T-cell (primary cell): ENCODE measurements at places on chromosomes 3 and 15.

DNA sequence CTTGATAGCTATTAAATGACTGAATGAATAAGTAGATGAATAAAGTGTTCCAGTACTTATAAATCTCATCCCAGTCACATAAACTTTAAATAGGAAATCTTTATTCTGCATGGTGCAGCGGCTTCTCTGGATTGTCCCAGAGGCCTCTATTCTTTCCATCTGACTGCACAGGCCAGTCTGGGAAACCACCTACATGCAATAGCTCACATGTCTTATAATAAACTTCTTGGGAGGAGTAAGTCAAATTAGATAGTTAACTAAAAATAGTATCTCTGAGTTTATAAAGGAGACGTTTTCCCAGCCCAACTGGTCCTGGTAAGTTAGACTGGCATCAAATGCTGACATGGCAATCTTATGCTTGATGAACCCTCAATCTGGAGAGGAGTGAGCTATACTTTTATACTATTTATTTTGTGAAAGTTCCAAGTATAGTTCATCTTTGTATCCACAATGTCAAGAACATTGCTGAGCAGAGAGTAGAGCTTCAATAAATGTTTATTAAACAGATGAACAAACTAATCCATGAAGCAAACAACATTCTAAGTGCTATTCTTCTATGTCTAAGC, 417.6 kb downstream of the TIGIT start:
- no peak for DNase-seq

DNA sequence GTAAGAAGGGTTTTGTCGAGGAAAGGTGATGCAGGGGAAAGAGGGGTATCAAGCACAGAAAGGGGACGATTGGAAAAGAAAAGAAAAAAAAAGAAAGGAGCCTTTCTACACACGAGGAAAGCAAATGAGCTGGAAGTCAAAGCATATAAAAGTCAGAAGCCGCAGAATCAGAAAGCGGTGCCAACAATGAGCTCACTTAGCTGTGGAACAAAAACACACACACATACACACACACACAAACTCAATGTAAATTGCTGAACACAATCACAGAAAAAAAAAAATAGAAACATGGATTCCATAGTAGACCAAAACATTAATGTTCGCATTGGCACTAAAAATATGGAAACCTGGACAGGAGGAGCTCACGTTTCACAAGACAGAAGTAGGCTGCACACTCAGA, 63.4 kb upstream of the FEZF2 start:
- DNase-seq, result no peak

GRCh38 chr3:25906132-25906906, 116.4 kb downstream of the OXSM start:
- DNase-seq, result no peak

GRCh38 chr15:91853948-91854638, 585 bp downstream of the SLCO3A1 start:
- no peak for DNase-seq

- no peak for DNase-seq
Measured at GRCh38 chr3:18010001-18010400, 267.6 kb upstream of the TBC1D5 start.

DNA sequence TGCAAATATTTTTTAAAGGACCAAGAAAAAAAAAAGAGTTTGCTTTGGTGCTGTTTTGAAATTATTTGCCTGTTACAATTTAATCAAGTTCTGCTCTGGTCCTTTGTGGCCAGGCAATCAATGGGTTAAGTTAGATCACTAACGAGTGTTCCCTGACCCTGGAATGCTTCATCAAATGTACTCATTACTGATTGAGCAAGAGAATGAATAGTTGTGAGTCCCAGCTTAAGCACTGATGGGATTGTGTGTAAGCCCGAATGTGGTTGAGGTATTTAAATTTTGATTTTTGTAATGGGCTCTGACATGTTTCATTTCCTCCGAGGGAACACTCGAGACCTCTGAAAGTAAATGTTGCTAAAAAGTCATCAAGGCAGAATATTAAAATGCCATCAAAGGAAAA, 699.1 kb downstream of the MCTP2 start:
- DNase-seq, result no peak

- no peak for DNase-seq
Measured at GRCh38 chr15:70478251-70478990, 284.9 kb downstream of the UACA start.

DNA sequence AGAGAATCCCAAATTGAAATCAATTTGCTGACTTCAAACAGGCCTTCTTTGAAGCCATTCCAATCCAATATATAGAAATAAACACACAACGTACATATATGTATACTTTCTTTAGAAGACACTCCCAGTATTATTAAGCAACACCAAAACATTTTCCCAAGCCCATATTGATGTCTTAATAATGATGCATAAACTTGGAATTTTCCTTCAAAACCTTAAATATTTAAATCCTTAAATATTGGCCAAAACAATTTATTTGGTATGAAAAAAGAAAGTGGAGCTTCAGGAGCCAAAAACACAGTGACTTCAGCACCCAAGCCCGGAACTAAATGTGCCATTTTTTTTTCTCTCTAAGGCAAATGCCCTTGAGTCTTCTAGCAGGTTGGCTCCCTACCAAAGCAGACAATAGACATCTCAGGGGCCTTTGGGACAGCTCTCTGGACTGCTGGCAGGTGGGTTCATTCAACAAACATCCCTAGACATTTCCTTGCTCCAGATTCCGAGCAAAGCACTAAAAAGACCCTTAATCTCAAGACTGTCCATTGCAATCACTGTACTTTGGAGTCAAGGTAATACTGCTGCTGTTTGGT, 384.7 kb downstream of the NTRK3 start:
- DNase-seq, result no peak

GRCh38 chr15:64558460-64559179, 98.2 kb downstream of the ZNF609 start:
- DNase-seq, result no peak

DNA sequence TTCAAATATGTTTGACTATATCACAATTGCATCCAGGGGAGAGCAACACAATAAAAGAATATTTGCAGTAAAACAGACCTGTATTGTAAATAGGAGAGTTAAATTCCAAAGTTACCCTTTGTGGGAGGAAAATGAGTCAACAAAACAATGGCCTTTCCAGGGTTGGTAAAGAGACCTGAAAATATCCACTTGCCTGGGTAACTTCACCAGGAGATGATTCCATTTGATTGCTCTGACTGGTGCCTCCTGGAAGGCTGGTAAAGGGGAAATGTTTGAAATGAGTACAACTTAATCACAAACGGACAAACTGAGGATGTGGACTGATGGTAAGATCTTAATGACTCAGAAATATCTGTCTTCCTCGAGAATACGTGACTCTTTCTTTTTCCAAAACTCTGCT, 43.6 kb upstream of the SRGAP3 start:
- DNase-seq, result no peak

GRCh38 chr3:73513260-73513659, 111.5 kb downstream of the PDZRN3 start:
- DNase-seq, result no peak

DNA sequence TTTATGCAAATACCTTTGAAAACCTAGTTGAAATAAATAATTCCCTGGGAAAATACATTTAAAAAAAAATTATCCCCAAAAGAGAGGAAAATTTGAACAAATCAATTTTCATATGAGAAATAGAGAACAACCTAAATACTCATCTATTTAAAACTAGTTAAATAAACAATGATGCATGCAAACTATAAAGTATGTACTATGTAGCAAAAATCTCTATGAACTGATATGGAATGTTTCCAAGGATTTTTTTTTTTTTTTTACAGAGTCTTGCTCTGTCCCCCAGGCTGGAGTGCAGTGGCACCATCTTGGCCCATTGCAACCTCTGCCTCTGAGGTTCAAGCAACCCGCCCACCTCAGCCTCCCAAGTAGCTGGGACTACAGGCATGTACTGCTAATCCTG, 27.2 kb upstream of the B3GALNT1 start:
- DNase-seq, result no peak

DNA sequence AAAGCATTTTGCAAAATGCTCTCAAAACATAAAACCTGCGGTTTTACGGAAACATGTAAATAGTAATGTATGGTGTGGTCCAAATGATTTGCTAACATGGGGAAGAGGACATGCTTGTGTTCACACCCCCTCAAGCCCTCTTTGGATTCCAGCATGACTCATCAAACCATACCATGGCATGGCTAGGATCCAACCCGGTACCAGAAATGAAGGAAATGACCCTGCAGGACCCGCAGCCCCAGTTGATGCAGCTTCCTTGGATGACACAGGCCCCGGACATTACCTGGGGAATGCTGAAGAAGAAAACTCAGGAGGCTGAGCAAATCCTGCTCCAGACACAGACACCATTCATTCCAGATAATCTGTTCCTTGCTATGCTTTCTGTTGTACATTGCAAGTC, 222.9 kb downstream of the DTWD1 start:
- no peak for DNase-seq

DNA sequence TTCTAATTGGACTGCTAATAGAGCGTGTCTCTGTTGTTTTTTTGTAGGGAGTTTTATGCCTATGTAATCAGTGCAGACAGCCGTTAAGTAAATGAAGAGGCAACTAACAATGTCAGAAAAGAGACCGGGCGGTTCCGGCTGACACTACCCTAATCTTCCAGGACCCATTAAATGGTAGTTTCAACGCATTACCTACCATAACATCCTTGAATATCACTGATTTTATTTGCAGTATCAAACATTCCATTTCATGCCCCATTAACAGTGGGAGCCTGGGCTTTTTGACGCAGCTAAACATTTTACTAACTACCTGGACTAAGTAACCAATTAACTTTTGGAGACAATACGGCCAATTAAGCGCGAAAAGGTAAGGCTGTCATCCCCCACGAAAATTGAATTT, 832.9 kb upstream of the NR2F2 start:
- DNase-seq, result no peak

GRCh38 chr3:30848087-30848779, 46.2 kb downstream of the GADL1 start:
- DNase-seq, result no peak

DNA sequence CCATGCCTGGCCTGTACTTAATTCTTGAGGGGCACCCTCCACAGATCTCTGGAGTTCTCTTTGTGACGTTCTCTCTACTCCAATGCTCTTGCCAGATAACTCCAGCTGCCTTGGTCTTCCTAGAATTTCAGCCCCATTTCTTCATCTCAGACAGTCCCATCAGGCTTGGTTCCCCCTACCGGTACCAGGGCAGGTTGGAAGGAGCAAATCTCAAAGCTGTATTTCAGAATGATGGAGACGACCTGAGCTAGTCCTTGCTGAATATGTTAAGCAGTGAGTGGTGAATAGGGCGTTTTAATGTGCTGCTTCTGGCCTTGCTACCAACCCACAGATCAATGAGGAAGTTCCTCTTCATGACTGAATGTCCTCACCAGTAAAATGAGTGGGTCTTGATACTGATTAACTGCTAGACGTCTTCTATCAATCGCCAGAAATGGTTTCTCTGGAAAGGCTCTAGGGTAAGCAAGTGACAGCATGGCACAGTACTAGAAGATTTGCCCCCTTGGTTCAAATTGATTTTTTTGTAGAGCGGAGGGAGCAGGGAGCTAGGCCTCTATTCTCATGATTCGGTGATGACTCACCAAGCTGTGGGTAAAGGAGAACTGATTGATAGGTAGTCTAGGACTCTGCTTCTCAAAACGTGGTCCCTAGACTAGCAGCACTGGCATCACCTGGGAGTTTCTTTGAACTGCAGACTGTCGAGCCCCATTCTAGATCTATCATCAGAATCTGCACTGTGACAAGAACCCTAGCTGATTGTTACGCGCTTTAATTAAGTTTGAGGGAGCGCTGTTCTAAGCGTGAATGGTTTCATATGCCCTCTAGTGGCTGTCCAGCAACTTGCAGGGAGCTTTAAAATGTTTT, 67.8 kb downstream of the UBP1 start:
- DNase-seq, result peak; percentile 34

DNA sequence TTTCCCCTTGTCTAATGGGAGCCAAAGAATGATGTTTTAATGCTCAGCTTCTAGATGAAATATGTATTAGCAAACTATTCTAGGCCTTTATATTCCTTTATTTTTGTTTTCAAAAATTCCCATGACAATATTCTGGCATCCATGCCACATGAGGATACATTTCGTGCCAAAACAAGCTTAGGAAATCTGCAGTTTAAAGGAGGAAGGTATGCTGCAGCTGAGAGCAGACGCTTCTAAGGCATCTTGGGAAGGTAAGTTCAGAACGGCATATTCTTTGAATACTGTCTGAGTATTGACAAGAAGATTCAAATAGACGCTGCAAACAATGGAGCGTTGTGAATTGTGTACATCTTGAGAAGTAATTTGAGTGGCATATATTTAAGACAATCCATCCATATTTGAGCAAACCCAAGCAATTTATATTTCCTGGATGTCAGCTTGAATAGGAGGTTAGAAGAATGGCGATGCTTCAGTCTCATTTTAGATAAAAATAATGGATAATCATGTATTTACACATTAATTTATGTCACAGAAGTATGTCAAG, 158.6 kb downstream of the RAP2B start:
- no peak for DNase-seq

DNA sequence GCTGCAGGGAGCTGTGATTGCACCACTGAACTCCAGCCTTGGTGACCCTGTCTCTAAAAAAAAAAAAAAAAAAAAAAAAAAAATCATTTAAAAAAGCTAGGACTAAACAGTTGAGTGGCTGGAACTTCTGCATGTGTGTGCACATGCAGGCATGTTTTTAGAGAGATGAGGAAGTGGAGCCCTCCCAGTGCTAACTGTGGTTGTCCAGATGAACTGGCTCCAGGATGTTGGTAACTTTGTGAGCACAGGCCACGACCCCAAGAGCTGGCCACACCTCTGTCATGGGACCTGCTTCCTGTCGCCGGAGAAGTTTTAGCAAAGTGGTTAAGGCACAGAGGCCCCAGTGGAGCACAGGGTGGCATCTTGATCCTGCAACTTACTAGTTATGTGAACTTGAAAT, 27.0 kb downstream of the CHCHD6 start:
- no peak for DNase-seq

DNA sequence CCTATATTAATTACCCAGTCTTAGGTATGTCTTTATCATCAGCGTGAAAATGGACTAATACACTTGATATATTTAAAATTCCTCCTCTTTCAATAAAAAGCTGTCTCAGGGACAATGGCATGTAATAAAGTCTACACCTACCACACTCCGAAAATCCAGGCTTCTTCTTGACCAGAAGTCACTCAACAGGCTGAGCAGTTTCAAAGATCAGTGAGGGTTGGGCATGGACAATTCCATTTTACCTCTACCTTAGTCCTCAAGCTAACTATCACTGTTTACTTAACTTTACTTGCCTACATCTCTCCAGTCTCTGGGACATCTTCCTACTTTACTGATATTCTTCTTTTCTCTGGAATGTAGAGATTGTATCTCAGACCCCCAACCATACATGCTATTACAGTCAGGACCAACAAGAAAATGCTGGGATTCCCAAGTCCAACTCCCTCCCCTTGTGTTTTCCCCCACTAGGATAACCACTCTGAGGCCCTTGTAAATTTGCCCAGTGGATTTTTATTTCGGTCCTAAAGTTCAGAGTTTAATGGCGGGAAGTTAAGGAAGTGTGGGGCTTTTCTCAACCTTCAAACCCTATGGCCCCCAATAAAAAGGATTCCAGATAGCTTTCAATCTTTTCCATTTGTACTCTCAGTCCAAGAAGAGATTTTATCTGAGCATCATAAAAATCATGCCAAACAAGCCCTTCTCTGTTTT, 137.1 kb upstream of the TSC22D2 start:
- no peak for DNase-seq
